ENCODE measurements at places on chromosomes 1 and 21.

DNA sequence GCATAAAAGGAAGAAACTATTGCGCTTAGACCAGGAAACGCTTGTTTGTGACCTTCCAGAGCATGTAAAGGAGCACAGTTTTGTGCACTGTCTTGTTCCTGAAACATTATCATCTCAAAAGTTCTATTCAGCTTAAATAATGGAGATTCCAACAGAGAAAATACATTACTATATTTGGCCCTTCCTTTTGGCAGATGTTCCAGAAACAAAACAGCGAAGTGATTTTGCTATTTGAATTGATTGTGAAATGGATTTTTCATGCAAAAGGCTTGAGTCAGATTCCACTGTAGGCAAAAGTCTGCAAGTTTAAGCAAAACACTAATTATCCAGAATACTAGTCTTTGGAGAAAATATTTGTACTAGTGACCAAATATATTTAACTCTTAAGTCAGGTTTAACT, 80.3 kb upstream of the PTBP2 start:
- DNase-seq = no peak

DNA sequence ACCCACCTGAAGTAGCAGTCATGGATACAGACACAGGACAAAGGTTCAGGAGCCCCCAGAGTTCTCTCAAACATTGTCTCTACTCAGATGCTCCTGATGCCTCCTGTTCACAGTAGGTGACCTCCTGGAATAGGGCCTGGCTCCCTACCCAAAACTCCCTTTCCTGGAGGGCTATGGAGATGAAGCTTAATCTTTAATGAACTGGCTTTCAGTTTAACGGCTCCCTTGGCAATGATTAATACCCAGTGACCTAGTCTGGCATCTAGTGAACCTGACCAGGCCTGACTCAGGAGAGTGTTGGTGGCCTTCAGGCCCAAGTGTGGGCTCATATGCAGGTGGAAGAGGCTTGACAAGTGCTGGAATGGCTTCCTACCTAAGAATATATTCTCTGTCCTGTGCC, 65.2 kb upstream of the TRABD2B start:
- DNase-seq = no peak

DNA sequence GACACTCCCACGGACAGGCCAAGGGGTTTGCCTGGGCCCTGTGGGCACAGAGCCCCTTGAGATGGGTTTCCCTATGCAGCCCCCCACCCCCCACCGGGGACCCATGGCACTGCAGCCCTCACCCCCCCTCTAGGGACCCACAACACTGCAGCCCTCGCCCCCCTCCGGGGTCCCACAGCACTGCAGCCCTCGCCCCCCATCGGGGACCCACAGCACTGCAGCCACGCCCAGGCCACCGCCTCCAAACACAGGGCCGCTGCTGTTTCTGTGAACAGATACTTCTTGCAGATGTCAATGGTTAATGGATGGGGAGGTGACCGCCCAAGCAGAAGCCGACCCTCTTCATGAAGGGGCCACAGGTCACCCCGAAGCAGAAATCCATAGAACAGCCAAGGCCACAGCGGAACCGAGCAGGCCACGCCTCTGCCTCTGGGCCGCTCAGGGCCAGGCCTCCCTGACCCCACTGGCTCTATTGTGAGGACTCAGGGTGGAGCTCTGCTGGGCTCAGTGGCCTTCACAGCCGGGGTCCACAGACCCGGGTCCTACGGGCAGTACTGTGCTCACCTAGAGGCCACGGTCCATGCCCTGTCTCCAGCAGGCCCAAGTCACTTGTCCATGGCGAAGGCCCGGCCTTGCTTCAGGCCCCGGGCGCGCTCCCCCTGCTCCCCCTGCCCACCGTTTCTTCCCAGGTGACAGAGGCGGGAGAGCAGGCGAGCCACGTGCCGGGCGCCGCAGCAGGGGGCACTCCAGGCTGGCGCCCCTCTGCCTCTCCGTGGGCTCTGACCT, 4.1 kb upstream of the POFUT2 start:
- DNase-seq = no peak

- DNase-seq = no peak
Observed at GRCh38 chr1:197961933-197962332, 44.8 kb downstream of the LHX9 start.

GRCh38 chr1:215704089-215704860, 137.2 kb downstream of the KCTD3 start:
- no peak for DNase-seq

DNA sequence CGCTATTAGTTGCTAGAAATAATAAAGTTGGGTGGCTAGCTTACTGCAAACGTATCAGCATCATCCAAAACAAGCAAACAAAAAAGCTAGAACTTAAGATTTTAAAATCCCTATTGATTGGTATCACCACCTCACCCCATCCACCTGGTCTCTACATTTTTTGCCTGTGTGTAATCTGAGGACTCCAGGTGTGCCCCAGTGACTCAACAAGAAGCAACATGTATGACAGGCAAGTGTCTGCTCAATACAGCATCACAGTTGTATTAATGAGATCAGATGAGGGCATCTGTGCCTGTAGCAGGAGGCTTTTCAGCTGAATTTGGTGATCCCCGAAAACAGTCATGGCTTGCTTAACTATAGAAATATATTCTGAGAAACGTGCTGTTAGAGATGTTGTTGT, 14.6 kb upstream of the PAPPA2 start:
- DNase-seq = no peak

DNA sequence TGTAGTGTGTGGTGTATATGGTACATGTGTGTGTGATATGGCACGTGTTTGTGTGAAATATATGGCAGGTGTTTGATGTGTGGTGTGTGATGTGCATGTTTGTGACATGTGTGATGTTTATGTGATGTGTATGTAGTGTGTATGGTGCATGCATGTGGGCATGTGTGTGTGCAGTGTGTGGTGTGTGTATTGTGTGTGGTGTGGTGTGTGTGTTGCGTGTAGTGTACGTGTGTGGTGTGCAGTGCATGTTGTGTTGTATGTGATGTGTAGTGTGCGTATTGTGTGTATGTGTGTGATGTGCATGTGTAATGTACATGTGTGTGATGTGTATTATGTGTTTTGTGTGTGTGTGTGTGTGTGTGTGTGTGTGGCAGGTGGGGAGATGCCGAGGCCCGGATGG, 65.7 kb downstream of the SLC19A1 start:
- no peak for DNase-seq

- no peak for DNase-seq
Observed at GRCh38 chr1:37858931-37859506, 373 bp downstream of the MTF1 start.

DNA sequence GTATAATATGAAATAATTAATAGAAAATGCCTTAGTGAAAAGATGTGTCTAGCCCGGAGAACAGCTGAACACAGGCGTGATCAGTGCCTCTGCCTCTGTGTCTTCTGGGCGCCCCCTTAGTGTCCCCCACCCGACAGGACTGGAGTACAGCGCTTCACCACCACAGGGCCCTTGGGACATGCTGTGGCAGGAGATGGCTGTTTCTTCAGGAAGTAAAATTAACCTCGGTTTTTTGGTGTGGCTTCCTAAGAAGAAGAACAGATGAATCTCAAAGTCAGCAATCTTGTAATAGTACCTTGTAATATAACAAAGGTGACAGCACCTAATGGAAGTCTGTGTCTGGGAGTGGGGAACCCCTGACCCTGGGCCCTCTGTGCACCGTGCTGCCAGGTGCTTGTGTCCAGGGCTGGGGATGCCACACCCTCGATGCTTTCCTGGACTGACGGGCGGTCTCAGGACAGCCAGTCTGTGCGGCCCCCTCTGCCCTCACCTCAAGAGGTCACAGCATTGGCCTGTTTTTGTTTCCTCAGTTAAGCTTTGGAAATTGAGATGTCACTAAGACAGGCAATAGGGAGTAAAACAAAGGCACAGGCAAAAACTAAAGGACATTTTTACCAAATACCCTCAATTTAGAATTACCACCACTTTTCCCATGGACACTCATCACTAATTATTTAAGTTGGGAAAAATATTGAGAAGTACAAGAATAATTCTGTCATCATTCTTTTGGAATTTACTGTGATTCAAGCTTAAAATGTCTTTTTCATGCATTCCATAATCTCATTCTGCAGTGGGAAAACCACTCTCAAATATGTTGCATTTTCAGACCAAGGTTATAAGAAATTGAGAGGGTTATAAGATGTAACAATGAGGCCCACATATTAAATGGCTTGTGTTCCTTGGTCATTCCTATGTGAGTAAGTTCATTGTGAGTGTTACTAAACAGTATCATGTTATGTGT, 79.3 kb downstream of the ADARB1 start:
- no peak for DNase-seq

DNA sequence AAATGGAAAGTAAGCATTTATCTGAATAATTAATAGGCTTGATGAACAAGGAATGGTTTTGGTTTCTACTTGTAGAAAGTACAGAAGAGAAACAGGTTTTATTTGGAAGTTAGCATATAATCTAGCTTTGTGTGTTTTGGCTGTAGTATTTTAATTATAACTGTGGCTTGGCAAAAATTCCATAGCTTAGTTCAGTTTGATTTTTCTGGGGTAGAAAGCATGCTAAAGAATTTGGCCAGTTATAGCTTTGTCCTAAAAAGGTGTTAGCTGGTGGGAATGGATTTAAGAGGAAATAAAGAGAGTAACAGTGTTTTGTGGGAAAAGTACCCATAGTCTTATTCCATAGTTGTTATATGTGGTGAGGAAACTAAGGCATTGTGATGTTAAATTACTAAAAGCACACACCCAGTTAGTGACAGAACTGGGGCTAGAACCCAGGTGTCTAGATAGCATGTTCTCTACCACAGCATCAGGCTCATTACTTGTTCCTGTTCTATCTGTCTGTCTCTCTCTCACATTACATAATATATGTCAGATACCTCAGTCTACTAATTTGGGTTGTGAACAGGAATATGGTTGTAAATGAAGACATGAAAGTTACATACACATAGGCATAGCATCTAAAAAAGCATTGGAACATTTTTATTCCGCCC, 55.0 kb downstream of the MPZL1 start:
- DNase-seq = no peak

DNA sequence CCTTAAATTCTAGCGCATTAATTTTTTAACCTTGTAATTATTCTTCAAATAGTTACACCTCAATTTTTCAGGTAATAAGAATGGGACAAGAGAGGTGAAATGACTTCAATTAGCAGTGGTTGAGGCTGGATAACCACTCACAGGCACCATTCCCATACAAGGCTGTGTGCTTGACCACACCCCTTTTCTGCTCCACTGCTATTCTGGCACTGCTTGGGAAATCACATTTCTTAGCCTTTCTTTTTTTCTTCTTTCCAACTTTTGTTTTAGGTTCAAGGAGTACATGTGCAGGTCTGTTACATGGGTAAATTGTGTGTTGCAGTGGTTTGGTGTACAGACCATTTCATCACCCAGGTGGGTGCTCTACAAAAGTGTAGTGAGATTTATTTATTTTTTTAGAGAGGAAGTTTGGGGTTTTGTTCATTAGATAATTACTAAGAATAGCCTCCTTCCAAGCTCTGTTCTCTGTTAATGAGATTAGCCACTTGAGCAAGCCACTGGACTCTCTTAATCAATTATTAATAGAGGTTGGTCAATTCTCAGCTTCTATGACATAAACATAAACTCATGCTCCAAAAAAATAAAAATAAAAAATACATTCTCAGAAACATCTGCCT, 14.4 kb downstream of the ILDR2 start:
- DNase-seq = no peak

DNA sequence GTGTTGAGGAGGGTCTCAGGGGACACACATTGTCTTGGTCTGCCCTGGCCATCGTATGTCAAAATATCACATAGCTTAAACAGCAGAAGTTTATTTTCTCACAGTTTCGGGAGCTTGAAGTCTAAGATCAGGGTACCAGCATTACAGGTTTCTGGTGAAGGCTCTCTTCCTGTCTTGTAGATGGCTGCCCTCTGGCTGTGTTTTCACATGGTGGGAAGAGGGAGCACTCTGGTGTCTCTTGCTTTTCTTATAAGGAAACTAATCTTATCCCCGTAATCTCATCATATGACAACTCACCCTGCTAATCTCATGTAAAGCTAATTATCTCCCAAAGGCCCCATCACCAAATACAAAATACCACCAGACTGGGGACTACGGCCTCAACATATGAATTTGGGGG, 246.9 kb upstream of the ST6GALNAC5 start:
- no peak for DNase-seq

GRCh38 chr1:23456226-23456625, 27.8 kb downstream of the ASAP3 start:
- no peak for DNase-seq
